C1 segment of cervical spinal cord (tissue), 14 donors: ENCODE measurements at places on chromosomes 11 and 22.

DNA sequence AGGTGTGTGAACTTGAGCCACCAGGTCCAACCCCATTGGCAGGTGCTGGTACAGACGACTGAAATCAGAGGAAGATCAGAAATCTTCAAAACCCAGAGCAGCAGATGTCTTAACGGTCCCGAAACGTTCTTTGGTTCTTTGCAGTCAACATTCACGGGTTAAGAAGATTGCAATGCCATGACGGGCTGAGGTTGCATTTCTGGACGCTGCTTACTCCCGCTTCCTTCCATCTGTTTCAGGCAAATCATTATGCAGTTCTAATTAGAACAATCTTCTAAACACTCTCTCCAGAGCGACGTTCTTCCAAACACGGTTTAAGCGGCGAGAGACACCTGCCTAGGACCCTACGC, 492 bp upstream of the LUZP2 start:
- no peak for DNase-seq

GRCh38 chr11:118098996-118099837, 12.5 kb upstream of the SMIM35 start:
- DNase-seq, result no peak

- DNase-seq, result no peak
Measured at GRCh38 chr11:15471895-15472799, 357.4 kb downstream of the INSC start.

DNA sequence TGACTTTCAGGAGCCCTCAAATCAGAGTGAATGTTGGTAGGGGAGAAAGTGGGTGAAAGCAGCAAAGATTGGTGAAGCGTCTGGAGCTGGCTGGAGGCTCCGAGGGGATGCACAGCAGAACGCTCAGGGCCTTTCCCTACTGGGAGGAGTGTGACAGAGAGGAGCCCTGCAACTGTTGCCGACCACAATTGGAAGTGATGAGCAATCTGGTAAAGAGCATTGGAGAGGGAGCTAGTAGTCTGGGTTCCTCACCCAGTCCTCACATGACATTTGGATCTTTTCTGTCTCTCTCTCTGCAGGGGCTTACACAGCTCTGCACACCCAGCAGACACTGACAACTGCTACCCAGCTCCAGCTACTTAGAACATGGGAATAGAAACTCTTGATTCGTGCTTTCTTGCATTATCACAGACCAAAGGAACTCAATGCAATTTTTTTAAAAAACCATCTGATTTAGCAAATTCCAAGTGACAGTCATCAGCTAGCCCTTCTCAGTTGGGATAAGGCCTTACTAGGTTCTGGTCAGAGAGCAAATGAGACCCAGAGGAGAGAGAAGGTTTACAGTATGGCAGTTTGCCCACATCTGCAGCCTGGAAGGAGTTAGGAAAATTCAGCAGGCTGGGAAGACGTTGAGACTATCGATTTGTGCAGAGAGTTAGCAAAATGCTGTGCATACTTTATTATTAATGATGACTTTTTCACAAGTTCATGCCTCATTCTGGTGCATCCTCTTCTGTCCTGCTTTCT, 278.0 kb upstream of the PLET1 start:
- no peak for DNase-seq

DNA sequence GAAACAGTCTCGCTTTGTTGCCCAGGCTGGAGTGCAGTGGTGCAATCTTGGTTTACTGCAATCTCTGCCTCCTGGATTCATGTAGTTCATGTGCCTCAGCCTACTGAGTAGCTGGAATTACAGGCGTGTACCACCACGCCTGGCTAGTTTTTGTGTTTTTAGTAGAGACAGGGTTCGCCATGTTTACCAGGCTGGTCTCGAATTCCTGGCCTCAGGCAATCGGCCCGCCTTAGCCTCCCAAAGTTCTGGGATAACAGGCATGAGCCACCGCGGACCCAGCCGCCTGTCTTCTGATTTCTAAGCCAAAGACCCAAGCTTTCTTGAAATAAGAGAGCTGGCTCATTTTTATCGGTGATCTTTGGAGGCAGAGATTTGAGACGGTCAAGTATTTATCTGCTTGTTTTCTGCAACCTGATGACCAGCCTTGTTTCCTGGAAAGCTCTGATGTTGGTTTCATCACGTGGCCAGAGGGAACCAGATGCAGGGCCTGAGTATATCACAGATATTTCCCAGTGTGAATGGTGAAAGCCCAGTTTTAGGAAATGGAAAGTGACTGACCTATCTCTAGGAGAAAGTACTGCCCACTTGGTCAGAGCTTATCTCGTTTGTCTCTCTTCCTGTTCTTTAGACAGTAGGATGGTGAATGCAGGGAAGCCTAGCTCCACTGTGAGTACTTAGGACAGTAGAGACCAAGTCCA, 5.7 kb upstream of the SIDT2 start:
- DNase-seq, result no peak

DNA sequence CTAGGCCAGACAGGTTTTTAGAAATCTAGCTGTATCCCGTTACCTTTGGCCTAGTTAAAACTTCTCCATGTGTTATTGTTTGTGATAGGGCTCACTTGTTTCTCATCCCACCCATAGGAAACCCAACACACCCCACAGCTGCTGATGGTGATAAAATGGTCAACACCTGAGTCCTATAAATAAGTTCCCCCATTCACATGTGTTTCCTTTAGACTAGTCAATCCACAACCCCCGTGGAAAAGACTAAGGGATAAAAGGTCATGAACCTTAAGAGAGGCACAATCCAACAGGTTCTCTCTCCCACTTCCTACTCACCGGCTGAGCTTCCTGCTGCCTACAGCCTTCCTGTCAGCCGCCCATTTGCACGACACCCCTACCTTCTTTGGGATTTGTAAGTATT, 768.4 kb downstream of the JRKL start:
- no peak for DNase-seq

DNA sequence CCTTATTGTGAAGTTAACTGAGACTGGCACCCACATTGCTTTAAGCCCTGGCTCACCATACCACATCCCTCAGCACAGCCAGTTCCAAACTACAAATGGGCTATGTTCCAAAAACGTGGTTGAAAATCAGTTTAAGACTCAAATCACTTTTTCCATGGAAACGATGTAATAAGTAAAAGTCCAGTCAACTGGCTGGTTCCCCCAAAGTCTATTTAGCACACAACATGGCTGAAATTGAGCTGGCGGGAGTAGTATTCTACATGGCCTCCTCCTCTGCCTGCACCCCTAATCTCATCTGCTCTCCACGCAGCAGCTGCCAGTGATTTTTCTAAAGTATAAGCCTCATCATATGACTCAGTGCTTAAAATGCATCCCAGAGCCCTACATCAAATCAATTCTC, 40.9 kb upstream of the BIRC3 start:
- DNase-seq, result no peak

DNA sequence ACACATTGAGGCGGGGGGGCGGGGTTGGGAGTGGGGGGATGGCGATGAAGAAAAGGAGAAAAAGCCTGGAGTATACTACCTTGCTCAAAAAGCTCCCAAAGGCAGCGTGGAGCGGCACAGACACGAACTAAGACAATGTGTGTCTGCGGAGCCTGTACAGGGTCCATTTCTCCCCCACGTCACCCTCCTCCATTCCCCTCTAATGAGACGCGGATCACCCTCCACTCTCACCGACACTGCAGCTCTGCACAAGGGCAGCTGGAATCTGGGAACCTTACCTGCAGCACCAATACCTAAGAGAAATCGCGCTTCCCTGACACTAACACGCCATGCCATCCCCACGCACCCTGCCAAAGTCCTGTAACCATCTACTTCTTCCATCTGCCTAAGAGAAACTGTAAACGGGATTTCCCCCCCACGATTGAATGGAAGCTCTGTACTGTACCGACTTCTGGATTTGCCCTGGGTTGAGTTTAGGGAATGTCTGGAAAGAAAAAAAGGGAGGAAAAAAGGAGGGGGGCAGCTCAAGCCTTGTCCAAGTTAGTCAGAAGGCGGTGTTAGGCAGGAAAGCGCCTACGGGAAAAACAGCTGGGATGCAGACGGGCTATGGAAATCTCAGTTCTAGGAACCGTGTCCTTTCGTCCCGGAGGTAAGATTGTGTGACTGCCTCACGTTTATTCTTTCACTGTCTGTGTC, 125.7 kb upstream of the C11orf58 start:
- DNase-seq, result no peak

DNA sequence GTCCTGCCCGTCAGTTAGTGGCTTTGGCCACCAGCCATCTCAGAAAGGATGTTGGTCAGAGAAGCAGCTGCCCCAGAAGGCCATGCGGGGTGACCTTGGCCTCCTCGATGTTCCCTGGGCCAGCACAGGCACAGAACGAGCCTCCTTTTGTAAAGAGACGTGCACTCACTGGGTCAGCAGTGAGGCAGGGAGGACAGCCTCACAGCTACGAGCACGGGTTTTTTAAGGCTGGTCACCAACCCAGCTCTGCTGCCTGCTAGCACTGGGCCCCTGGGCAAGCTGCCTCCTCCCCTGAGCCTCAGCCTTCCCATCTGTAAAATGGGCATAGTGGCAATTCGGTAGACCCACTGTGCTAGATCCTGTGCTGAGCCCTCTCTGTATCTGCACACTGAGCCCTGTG, 10.8 kb downstream of the IGLL1 start:
- no peak for DNase-seq

DNA sequence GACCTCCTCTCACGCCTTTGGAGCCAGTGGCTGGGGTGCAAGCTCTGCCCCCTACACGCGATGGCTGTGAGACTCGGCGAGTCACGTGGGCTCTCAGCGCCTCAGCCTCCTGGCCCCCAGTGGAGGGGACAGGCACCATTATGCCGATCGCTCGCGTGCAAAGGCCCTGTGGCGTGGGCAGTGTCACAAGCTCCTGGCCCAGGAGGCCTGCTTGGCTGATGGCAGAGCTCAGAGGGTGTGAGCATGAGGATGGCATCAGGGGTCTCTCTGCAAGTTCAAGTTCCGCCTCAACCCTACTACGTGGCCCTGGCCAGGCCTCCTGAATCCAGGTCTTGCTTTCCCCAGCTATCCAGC, 90.8 kb upstream of the KCNQ1OT1 start:
- no peak for DNase-seq

GRCh38 chr11:134386945-134387344, 25.1 kb downstream of the B3GAT1 start:
- no peak for DNase-seq

- no peak for DNase-seq
Measured at GRCh38 chr11:83409891-83410290, 123.7 kb upstream of the CCDC90B start.

GRCh38 chr22:49227670-49228069, 600.0 kb downstream of the BRD1 start:
- no peak for DNase-seq

DNA sequence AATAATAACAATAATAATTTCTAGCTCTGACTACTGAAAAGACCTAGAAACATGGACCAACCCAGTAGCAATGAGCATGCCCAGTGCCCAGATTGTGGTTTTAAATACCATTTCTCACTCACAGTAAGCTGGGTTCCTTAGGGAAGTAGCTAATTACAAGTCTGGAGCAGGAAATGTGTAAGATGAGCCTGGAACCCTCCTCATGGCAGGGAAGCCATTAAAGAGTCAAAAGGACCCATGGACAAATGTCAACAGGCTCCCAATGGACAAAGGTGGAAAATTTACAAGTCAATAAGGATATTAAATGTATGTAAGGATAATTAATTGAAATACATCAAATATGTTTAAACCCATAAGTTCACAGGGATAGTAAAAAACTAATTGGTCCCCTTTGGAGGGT, 10.6 kb upstream of the CSNK2A3 start:
- DNase-seq, result no peak

GRCh38 chr11:2298131-2298794, 3.5 kb downstream of the C11orf21 start:
- no peak for DNase-seq

- peak; percentile 41 for DNase-seq
Measured at GRCh38 chr22:38868886-38869381, 3.1 kb downstream of the CBX6 start.

GRCh38 chr11:30328681-30329080, 5.8 kb downstream of the ARL14EP start:
- DNase-seq, result no peak

GRCh38 chr11:24609192-24610119, 112.6 kb downstream of the LUZP2 start:
- DNase-seq, result no peak

GRCh38 chr11:111193924-111194490, 51.5 kb upstream of the POU2AF2 start:
- no peak for DNase-seq
